ENCODE measurements at places on chromosomes 16 and 17.
A peak's percentile ranks its signal among the peaks of the same experiment; 100 is the strongest.

- no peak for DNase-seq
These were observed 28.1 kb upstream of the MAPK3 start for GRCh38 chr16:30151091-30151490.

DNA sequence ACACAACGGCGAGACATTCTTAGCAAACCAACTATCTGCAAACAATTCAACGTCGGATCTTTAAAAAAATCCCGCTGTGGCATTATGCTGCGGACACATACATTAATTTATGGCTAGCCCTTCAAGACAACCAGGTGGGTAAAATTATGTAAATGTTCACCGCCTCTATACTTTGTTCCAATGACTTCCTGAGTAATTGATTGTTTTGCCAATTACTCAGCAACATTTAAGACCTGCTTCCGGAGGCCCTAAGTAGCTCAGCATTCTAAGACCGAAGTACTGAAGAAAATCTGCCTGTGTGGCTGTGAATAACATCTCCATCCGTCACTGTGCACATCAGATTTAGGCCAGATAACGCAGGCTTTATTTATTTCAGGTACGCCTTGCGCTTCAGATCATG is 23.3 kb downstream of the QPRT start:
- DNase-seq = peak; percentile 22

- DNase-seq = no peak
These were observed 16.7 kb upstream of the TENT4B start for GRCh38 chr16:50136399-50136798.

DNA sequence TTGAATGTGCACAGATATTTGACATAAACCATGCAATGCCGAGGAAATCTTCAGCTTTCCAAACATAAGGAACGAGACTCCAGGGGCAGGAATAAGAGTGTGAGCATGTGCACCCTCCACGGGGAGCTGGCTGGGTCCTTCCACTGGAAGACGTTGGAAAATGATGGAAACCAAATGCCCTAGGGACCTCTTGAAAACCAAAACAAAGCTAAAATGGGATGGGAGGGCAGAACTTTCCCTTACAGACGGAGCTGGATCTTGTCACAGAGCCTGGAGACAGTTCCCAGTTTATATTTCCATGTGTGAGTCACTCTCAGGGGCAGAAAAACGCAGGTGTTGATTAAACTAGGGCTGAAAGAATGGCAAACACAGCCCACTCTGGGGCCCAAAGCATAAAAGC is 34.4 kb upstream of the DNAH17 start:
- DNase-seq = no peak

DNA sequence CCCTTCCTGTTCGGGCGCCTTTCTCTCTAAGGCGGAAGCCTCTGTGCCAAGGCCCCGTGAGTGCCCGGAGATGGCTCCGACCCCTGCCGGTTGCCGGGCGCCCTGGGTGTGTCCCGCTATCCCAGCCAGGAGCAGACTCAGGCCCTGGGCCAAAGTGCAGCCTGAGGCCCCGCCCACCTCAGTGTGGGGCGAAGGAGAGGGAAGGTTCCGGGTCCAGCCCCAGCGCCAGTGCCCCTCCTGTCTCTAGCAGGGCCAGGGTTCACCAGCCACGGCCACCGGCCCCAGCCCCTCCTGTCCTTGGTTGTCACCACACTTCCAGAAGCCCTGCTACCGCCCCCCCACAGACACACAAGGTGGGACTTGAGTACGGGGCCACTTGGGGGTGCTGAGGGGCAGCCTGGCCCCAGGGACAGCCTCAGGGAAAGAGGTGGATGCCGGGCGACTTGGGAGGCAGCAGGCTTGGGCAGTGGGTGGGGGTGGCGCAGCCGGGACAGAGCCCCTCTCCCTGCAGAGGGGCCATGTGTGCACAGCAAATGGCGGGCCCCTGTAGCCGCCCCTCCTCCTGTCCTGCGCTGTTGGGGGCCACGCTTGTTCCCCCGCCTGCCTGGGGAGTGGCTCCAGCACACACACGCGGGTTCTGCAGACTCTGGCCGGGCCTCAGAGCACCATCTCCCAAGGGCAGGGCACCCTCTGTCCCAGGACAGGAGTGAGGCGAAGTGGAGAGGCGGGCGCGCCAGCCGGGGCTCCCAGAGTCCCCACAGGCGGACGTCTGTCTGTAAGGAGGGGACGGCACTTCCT is 6.0 kb downstream of the C1QTNF8 start:
- DNase-seq = no peak

- no peak for DNase-seq
These were observed 23.0 kb upstream of the SLC38A10 start for GRCh38 chr17:81317961-81318605.

DNA sequence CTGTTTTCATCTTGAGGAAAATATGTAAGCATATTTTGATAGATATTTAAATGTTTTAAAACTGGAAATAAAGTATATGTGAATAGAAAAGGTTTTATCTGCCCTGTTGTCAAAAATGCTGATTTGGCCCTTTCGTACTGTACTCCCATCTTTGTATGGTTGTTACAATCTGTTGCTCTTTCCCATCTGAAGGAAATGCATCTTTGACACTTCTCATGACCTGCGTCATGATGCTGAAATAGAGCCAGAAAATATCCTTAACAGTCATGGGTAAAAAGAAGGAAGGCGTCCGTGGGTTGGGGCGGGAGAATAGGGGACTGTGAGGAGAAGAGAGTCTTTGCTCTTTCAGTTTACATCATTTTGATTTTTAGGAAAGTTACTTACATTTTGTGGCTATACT is 327.7 kb downstream of the BCAS3 start:
- no peak for DNase-seq

All from activated CD4-positive, alpha-beta T cell treated with anti-CD3 and anti-CD28 coated beads for 4 hours (primary cell).